ENCODE measurements at places on chromosomes 2 and 18. TPM values are rescaled to one million over a fixed set of nuclear protein-coding genes. Genes with fewer than 3 reads are reported as not detected.

Gene CGREF1
- 3.4 TPM for total RNA-seq

Gene PFN4
- 2.7 TPM for total RNA-seq

Gene C2orf72
- total RNA-seq = 0.29 TPM

Gene CNDP2
- total RNA-seq = 128 TPM

Gene RAB17
- total RNA-seq = 0.39 TPM

Gene SPC25
- total RNA-seq = 1.6 TPM

Gene DAW1
- total RNA-seq = 0.58 TPM
